Esophagus squamous epithelium (tissue), 5 donors: ENCODE measurements at places on chromosomes 11 and 22. TPM values are rescaled to one million over a fixed set of nuclear protein-coding genes. Genes with fewer than 3 reads are reported as not detected.

DNA sequence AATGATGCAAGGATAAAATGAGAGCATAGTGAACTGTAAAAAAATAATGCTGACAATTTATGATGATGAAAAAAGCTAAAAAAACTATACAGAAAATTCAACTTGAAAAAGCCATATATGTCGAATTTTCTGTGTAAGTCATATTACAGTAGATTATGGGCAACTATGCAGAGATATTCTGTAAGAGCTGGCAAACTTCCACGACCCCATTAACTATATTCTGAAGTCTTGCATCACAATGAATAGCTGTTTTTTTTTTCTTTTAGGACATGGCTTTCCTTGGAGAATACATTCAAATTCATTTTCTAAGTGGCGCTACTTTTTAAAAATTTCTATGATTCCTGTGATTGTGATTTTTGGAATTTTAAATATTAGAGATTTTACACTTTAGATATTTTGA lies 18.4 kb downstream of the PSMD13 start:
- H3K4me3 ChIP-seq, result no peak overlapping the region
- H3K27me3 ChIP-seq, result peaks cover 14% of the 10 kb centered on the region
- no peak overlapping the region for H3K27ac ChIP-seq
- no peak for DNase-seq
- peaks cover 23% of the 10 kb centered on the region for H3K36me3 ChIP-seq

Gene MIOX
- total RNA-seq, result not detected

DNA sequence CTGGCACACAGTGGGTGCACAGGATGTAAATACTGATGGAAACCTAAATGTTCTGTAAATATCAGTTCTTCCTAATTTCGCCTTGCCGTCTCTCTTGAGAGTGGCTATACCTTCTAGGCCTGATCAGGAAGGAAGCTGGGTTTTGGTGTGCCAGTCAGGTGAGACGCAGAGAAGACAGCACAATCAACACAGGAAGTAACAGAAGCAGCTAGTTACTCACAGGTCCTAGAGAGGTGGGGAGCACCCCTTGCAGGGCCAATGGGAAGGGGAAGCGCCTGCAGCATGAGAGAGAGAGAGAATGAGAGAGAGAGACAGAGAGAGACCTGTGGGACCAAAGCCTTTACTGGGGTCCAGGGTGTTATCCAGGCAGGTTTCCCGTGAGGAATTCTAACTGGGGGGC lies 80.8 kb downstream of the FBLN1 start:
- DNase-seq, result no peak
- no peak overlapping the region for H3K4me3 ChIP-seq
- peaks cover 51% of the 10 kb centered on the region for H3K4me1 ChIP-seq
- no peaks in the 10 kb centered on the region for H3K36me3 ChIP-seq
- H3K27ac ChIP-seq, result no peak overlapping the region
- no peaks in the 10 kb centered on the region for H3K27me3 ChIP-seq

Gene SCGB1D2
- total RNA-seq, result not detected

Gene TSSK2
- total RNA-seq, result 0.18 TPM

Gene PRODH
- total RNA-seq, result 3.0 TPM

DNA sequence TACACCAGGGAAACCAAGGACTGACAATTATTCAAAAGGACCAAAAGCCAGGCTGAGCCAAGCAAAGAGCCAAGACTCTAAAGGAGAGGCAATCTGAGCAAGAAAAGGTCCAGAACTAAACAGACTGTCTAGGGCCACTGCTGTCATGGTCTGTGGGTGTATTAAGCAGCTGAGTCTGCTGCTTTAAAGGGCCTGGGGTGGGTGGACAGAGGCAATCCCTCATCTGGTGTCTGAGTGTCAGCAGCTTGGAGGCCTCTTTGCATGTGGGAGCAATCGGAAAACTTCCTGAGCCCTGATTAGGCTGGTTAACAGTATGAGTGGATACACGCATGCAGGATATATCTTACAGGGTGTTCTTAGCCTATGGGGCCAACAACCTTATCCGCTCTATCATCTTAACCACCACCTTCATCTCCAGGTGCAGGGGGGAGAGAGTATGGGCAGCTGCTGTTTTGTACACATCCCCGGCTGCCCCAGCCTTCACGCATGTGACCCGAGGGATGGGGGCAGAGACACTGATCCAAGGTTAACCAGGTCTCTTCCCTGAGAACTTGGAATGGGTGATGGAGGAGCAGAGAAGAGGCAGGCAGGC lies 67.5 kb upstream of the TIMP3 start:
- H3K4me3 ChIP-seq, result no peak overlapping the region
- DNase-seq, result no peak
- no peaks in the 10 kb centered on the region for H3K27me3 ChIP-seq
- no peaks in the 10 kb centered on the region for H3K36me3 ChIP-seq
- no peaks in the 10 kb centered on the region for H3K4me1 ChIP-seq
- H3K27ac ChIP-seq, result no peak overlapping the region

GRCh38 chr11:94546162-94546470 lies 2.4 kb downstream of the FUT4 start:
- H3K4me1 ChIP-seq, result peaks cover 69% of the 10 kb centered on the region
- H3K4me3 ChIP-seq, result no peak overlapping the region
- DNase-seq, result no peak

DNA sequence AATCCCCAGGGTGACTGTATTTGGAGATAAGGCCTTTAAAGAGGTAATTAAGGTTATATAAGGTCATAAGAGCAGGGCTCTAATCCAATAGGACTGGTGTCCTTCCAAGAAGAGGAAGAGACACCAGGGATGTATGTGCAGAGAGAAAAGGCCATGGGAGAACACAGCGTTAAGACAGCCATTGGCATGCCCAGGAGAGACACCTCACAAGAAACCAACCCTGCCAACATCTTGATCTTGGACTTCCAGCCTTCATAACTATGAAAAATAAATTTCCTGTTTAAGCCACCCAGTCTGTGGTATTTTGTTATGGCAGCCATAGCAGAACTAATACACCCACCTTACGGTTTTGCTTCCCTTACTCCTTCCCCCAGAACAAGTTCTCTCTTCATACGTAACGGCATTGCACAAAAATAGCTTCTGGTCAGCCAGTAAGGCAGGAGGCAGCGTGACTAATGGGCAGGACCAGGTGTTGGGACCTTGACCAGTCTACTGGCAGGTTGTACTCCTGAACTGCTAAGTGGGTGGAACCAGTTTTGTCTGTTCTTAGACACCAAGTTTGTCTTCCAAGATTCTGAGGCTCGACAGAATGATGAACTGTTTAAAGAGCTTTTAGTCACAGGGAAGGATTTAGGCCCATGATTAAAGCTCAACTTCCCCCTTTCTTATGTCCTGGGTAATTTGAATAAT lies 31.9 kb upstream of the UPB1 start:
- no peaks in the 10 kb centered on the region for H3K4me1 ChIP-seq
- no peak for DNase-seq
- no peak overlapping the region for H3K27ac ChIP-seq
- no peaks in the 10 kb centered on the region for H3K27me3 ChIP-seq
- H3K4me3 ChIP-seq, result no peak overlapping the region

Gene CD44
- 418 TPM for total RNA-seq

DNA sequence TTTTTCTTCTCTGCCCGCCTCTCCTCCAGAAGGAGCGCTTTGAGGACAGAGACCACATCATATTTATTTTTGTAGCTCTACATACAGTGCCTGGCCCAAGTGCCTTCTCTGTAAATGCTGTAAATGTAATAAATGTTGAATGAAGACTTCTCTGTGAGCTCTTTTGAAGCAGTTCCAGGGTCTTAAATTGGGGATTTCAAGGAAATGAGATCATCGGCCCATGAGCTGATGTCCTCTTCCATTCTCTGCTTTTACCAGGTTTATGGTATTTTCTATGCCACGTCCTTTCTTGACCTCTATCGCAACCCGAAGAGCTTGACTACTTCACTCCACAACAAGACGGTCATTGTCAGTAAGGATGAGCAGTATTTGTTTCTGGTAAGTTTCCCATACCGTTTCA lies 165.7 kb upstream of the SORL1-AS1 start:
- no peaks in the 10 kb centered on the region for H3K27me3 ChIP-seq
- no peak overlapping the region for H3K27ac ChIP-seq
- no peaks in the 10 kb centered on the region for H3K4me1 ChIP-seq
- H3K36me3 ChIP-seq, result peaks cover 94% of the 10 kb centered on the region
- H3K4me3 ChIP-seq, result no peak overlapping the region

DNA sequence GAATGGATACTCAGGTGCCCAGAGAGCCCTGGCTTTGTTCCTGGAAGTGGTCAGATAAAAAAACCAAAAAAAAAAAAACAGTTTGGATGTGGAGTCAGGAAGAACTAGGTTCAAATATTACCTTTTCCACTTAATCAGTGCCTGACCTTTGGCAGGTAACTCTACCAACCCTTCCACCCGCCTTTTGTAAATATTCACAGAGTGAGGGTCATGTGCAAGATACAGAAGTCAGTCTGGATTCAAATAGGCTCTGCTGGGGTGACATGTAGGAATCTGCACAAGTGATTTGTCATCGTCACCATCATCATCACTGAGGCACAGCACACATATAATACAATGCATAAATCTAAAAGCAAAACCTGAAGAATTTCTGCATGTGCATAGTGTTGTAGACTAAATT lies 490.7 kb downstream of the MIAT start:
- no peak overlapping the region for H3K4me3 ChIP-seq
- no peak overlapping the region for H3K27ac ChIP-seq
- peaks cover 9% of the 10 kb centered on the region for H3K4me1 ChIP-seq
- no peaks in the 10 kb centered on the region for H3K36me3 ChIP-seq
- no peak for DNase-seq

Gene SELENOH
- 166 TPM for total RNA-seq

GRCh38 chr11:104073950-104074705 lies 37.7 kb downstream of the DDI1 start:
- H3K4me3 ChIP-seq, result no peak overlapping the region
- H3K27me3 ChIP-seq, result no peaks in the 10 kb centered on the region
- no peaks in the 10 kb centered on the region for H3K4me1 ChIP-seq
- no peaks in the 10 kb centered on the region for H3K36me3 ChIP-seq

DNA sequence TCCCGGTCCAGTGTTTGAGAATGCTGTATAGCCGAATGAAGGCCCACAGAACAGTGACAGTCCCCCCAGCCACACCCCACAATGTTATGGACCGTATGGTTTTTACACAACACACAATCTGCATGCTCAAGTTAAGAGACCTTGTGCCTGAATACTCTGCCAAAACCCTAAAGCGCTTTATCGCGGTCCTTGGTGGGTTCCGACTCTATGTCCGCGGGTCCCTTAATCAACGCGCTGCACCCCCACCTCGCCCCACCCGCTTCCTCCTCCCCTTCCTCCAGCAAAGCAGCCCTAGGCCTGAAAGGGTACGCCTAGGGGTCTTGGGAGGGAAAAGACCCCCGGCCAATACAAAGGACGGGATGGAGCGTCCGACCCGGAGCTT lies 442 bp downstream of the COPB1 start:
- peaks cover 53% of the 10 kb centered on the region for H3K36me3 ChIP-seq
- no peaks in the 10 kb centered on the region for H3K4me1 ChIP-seq
- peak overlapping the region; percentile 84 for H3K4me3 ChIP-seq
- no peak for DNase-seq
- H3K27me3 ChIP-seq, result no peaks in the 10 kb centered on the region

DNA sequence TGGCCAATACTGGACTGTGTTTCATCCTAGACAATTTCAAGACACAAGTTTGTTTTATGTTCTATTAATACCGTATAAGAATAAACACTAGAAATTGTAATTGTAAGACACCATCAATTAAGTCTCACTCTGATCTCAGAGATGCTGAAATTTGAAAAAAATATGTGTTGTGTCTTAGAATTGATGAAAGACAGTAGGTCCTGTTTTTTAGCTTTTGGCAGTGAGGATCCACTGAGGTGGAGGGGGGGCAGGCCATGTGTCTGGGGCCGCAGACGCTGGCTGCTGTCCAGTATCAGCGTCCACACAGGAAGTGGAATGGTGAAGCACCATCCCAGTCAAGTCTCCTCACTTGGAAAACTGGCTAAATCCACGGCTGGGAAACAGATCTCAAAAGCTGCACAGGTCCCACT lies 22.5 kb upstream of the ALG8 start:
- DNase-seq, result no peak
- H3K27ac ChIP-seq, result no peak overlapping the region
- no peaks in the 10 kb centered on the region for H3K27me3 ChIP-seq
- H3K4me3 ChIP-seq, result no peak overlapping the region
- H3K36me3 ChIP-seq, result no peaks in the 10 kb centered on the region
- H3K4me1 ChIP-seq, result peaks cover 18% of the 10 kb centered on the region

GRCh38 chr11:131666617-131667016 lies 296.2 kb downstream of the NTM start:
- H3K27ac ChIP-seq, result no peak overlapping the region
- no peaks in the 10 kb centered on the region for H3K27me3 ChIP-seq
- no peak for DNase-seq
- no peaks in the 10 kb centered on the region for H3K4me1 ChIP-seq
- no peak overlapping the region for H3K4me3 ChIP-seq
- no peaks in the 10 kb centered on the region for H3K36me3 ChIP-seq

Gene OTOG
- total RNA-seq, result not detected

GRCh38 chr11:31690516-31690915 lies 120.6 kb downstream of the PAX6 start:
- no peak overlapping the region for H3K27ac ChIP-seq
- H3K4me3 ChIP-seq, result no peak overlapping the region
- H3K36me3 ChIP-seq, result no peaks in the 10 kb centered on the region
- no peak for DNase-seq
- no peaks in the 10 kb centered on the region for H3K27me3 ChIP-seq
- H3K4me1 ChIP-seq, result no peaks in the 10 kb centered on the region

GRCh38 chr11:833114-833791 lies 501 bp downstream of the CD151 start:
- DNase-seq, result no peak
- H3K36me3 ChIP-seq, result peaks cover 12% of the 10 kb centered on the region
- peaks cover 15% of the 10 kb centered on the region for H3K27me3 ChIP-seq
- peak overlapping the region; percentile 94 for H3K27ac ChIP-seq

DNA sequence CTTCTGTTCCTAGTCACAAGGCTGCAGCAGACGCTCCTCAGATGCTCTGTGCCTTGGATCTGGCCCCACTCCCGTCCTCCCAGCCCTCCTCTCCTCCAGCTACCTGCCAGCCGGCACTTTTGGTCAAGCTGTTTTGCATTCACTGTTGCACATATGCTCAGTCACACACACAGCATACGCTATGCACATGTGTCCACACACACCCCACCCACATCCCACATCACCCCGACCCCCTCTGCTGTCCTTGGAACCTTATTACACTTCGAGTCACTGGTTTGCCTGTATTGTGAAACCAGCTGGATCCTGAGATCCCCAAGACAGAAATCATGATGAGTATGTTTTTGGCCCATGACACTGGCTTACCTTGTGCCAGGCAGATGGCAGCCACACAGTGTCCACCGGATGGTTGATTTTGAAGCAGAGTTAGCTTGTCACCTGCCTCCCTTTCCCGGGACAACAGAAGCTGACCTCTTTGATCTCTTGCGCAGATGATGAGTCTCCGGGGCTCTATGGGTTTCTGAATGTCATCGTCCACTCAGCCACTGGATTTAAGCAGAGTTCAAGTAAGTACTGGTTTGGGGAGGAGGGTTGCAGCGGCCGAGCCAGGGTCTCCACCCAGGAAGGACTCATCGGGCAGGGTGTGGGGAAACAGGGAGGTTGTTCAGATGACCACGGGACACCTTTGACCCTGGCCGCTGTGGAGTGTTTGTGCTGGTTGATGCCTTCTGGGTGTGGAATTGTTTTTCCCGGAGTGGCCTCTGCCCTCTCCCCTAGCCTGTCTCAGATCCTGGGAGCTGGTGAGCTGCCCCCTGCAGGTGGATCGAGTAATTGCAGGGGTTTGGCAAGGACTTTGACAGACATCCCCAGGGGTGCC lies 109.8 kb downstream of the BCR start:
- DNase-seq, result no peak
- H3K4me3 ChIP-seq, result no peak overlapping the region
- no peaks in the 10 kb centered on the region for H3K27me3 ChIP-seq
- H3K4me1 ChIP-seq, result no peaks in the 10 kb centered on the region
